Retina (tissue), 1 donor: ENCODE measurements at places on chromosomes 3 and 15.

GRCh38 chr3:71311661-71312046, 271.9 kb downstream of the FOXP1 start:
- DNase-seq: no peak

DNA sequence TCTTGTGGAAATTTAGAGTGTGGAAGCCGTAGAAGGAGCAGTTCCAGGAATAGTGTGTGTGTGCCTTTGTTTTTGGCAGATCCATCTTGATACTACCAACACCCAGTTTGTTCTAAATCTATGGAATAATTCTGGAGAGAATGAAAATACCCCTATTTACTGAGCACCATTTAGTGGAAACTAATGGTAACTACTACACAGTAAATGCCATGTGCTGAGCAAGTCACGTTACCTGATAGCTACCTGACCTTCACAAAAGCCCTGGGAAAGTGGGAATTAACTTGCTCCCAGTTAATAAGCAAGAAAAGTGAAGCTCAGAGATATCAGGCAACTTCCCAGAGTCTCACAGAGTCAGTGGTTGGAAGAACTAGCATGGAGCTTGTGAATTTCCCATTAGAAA, 137.7 kb downstream of the ARPP21 start:
- DNase-seq: no peak

GRCh38 chr3:183375787-183376186, 52.6 kb downstream of the MCF2L2 start:
- DNase-seq: no peak

- no peak for DNase-seq
Observed at GRCh38 chr15:101463270-101463669, 26.2 kb downstream of the PCSK6 start.

GRCh38 chr15:31367730-31368344, 41.2 kb downstream of the KLF13 start:
- no peak for DNase-seq

DNA sequence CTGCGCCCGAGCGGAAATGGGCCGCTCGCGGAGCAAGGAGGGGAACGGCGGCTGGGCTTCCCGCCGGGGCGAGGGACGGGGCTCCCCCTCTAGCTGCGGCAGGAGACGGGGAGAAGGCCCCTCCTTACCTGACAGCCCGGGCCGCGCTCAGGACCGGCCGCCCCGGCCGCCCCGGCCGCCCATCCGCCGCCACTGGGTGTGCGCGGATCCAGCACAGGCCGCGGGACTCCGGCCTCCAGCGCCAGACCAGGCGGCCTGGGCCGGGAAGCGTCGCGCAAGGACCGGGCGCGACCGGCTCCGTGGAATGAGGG, 296 bp downstream of the TPRA1 start:
- DNase-seq: no peak

DNA sequence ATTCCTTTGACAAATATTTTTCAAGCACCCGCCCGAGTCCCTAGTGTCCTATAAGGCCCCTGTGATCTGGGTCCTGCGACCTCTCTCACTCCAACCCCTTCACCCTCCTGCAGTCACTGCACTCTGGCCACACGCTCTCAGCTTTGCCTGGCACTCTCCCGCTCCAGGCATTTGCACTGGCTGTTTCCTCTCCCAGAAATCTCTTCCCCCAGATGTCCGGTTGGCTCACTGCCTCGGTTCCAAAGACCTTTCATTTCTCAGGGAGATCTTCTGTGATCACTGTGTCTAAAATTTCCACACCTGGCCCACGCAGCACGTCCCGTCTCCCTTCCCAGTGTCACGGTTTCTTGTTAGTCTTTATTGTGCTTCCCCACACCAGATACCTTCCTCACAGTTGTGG, 97.4 kb downstream of the WNT7A start:
- DNase-seq: no peak

DNA sequence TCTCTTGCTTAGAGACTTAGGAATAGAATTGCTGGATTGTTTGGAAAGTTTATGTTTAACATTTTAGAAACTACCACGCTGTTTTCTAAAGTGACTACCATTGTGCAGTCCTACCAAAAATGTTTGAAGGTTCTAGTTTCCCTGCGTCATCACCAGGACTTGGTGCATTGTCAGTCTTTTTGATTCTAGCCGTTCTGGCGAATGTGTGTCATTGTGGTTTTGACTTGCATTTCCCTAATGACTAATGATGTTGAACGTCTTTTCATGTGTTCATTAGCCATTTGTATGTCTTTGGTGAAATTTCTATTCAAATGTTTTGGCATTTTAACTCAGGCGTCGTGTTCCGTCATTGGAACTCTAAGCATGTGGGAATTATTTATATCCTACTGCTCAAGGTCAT, 58.0 kb downstream of the CHD2 start:
- DNase-seq: no peak

- no peak for DNase-seq
Observed at GRCh38 chr3:171077261-171077660, 50.7 kb upstream of the SLC2A2 start.

DNA sequence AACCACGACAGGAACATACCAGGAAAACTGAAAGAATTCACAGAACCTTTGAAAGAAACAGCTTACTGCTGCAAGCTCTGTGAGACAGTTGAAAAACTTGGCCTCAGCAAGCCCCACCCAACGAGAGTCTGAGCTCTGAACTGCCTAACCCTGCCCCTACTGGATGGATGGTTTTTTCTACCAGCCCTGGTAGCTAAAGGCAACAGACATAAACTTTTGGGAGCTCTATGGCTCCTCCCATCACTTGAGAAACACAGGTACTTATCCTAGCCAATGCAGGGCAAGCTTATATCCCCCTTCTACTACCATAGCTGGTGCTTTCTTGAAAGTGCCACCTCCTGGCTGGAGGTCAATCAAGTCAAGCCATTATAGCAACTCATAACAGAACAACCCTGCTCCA, 471.8 kb downstream of the GRM7 start:
- no peak for DNase-seq

DNA sequence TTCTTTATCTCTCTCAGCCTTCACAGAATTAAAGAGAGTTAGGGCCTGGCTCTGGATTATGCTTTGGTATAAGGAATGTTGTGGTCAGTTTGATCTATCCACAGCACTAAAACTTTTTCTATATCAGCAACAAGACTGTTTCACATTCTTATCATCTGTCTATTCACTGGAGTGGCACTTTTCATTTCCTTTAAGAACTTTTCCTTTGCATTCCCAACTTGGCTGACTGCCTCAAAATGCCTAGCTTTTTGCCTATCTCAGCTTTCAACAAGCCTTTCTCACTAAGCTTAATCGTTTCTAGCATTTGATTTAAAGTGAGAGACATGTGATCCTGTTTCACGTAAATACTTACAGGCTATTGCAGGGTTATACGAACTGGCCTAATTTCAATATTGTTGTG, 471.8 kb downstream of the GBE1 start:
- no peak for DNase-seq

DNA sequence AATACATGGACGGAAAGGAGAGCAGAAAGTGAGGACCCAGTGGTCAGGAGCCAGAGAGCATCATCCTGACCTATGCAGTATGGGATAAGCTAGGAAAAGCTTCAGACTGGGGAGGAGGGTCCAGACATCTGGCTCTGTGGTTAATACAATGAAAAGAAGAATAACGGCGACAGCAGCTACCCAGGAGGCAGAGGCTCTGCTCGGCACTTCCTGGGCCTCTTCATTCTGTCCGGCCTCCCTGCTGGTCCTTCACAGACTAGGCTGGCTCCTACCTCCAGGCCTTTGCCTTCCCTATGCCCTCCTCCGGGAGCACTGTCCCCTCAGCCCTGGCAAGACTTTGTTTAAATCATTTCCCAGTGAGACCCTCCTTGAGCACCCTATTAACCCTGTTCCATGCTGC, 58.9 kb upstream of the WNT5A start:
- DNase-seq: no peak

- DNase-seq: no peak
Observed at GRCh38 chr3:148845756-148846395, 18.3 kb downstream of the CPB1 start.

GRCh38 chr3:126205717-126206655, 25.6 kb upstream of the ALDH1L1 start:
- DNase-seq: no peak

- DNase-seq: no peak
Observed at GRCh38 chr3:114799816-114800215, 347.3 kb downstream of the ZBTB20 start.

DNA sequence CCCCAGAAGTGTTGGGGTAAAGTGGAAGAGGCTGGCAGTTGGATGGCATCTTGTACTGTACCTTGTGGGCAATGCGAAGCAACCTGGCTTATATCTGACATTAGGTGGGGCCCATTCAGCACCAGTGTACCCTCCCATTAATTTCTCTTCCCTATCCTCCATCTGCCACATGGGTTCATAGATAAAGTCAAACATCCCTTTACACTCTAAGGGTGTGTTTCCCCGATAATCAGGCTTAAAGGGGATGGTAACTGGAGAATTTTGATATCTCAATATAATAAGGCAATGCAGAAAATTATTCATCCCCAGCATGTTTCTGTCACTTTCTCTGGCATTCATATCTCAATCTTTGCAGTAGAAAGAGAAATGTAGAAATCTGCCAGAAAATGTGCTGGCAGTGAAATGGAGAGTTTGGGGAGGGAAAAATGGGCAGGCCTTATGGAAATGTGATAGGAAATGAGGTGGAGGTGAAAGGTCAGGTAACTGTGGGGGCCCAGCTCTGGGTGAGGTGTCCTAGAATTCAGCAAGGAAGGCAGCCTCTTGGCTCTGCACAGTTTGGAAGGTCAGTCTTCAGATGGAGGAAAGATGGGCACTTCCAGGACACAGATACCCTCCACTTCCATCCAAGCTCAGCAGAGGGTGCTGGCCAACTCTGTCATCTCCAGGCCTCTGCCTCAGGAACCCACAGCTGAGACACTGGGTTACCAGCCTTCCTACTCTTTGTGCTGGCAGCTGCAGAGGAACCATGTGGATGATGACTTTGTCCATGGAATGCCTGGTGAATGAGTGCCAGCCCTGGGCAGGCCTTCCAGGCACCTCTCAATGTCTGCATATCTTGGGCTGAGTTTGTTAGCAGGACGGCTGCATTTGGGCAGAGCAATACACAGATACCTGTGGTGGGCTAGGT, 325.9 kb upstream of the CTDSPL start:
- DNase-seq: no peak

DNA sequence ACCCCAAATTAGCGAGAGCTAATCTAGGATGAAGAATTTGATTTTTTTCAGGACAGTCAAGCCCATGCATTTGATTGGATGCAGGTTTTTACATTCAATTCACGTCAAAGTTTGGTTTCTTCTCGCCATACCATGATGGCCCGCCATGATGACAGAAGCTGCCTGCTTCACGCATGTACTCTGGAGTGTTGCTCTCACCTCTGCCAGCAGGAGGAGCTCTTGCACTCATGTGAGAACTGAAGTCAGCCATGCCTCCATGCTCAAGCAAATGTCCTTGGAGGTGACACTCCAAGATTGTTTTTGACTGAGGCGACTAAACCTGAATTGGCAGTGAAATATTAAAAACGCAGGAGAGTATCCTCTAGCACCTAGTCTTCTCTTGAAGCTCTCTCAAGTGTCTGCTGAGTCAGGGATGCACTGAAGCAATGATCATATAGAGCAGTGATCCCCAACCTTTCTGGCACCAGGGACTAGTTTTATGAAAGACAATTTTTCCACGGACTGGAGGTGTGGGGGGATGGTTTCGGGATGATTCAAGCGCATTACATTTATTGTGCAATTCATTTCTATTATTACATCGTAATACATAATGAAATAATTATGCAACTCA, 120.9 kb downstream of the SAMMSON start:
- no peak for DNase-seq

GRCh38 chr15:40310001-40310959, 2.5 kb upstream of the PLCB2 start:
- DNase-seq: peak; percentile 75

- no peak for DNase-seq
Observed at GRCh38 chr3:164155400-164155799, 922.9 kb downstream of the SI start.

DNA sequence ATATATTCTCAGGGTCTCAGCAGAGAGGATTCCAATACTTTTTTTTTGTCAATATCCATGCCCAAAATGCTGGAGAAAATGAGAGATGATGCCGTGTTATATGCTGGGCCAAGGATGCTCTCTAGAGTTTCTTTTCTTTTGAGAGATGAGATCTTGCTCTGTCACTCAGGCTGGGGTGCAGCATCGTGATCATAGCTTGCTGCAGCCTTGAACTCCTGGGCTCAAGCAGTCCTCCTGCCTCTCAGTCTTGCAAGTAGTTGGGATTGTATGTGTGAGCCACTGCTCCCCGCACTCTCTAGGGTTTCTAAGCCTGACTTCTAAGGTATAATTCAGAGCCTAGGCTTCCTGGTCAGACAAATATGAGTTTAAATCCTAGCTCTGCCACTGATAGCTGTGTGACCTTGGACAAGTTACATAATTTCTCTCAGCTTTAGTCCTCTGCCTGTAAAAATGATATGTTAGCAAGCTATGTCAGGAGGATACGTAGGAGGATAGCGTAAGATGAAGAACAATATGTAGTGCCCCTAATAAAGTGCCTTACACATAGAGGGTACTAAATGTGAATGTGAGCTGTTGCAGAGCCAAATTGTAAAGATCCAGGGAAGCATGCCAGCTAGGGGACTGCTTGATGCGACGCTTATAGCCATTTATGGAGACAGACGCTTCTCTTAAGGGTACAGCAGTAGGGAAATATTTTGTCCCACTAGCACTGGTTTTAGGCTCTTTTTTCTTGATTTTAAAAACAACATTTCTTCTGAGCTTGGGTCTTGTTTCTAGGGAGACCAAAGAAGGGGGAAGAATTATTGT, 7.4 kb downstream of the STARD9 start:
- no peak for DNase-seq

DNA sequence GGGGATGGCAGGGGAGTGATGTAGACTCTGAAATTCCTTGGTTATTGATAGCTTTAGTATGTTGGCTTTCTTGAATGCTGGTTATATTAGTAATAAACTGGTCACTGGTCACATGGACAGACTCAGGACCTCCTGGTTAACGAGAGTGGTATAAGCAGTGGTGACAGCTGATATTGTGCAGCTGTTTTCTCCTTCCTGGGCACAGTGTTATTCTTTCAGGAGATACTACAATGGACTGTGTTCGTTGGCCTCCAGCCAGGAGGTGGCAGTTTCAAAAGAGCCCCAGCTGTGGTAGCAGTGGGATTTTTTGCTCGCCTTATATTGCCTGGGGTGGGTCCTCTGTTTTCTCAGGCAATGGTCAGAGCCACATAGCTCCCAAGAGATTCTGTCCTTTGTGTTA, 181.6 kb upstream of the RBMS3 start:
- no peak for DNase-seq

- DNase-seq: no peak
Observed at GRCh38 chr15:68934341-68934740, 4.0 kb downstream of the SPESP1 start.

- DNase-seq: no peak
Observed at GRCh38 chr3:45092132-45093031, 53.8 kb downstream of the CDCP1 start.

DNA sequence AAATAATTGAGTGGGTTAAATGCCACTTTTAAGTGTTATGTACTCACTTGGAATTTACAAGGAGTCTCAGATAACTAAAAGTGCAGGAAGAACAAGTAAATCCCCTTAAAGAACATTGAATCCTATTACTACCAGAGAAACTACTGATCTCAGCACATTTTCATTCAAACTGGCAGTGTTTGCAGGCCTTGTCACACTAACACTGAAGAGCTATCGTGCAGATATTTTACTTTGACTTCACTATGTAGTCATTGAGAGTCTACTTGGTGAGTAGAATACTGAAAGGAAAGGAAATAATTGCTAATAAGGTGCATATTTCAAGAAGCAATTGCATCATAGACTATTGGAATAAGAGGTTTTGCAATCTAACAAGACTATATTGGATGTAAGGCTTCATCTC, 721.4 kb upstream of the CBLB start:
- DNase-seq: no peak

GRCh38 chr15:37041042-37041441, 59.3 kb downstream of the MEIS2 start:
- DNase-seq: no peak

- no peak for DNase-seq
Observed at GRCh38 chr3:189641776-189642175, 10.6 kb downstream of the TP63 start.
